ENCODE measurements at places on chromosomes 6 and 20.
A peak's percentile ranks its signal among the peaks of the same experiment; 100 is the strongest.

DNA sequence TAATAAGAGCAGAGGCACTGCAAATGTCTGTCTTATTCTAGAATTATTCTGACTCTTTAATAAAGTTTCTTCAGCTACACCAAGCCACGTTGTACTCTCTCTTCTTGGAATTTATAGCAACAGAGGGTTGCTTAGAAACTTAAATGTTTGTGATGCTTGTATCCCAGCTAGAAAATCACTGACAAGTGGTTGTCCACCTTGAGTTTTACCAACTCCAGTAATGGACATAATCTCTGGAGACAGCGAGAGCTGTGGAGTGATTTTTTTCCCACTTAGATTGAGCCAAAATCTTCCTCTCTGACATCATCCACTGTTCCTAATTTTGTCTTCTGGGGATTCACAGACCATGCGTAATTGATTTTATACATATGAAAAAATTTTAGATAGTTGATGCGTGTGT, 8.0 kb downstream of the ECT2L start:
- DNase-seq = no peak

DNA sequence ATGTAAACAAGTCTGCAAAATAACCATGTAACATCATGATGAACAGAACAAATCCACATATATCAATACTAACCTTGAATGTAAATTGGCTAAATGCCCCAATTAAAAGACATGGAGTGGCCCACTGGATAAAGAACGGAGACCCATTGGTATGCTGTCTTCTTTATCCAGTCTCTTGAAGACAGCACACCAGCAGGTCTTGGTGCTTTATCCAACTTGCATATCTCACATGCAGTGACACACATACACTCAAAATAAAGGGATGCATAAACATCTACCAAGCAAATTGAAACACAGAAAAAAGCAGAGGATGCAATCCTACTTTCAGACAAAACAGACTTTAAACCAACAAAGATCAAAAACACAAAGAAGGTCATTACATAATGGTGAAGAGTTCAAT, 30.3 kb upstream of the EPB41L2 start:
- no peak for DNase-seq

- DNase-seq = no peak
These were observed 58.1 kb downstream of the RNF217 start for GRCh38 chr6:125020385-125020784.

DNA sequence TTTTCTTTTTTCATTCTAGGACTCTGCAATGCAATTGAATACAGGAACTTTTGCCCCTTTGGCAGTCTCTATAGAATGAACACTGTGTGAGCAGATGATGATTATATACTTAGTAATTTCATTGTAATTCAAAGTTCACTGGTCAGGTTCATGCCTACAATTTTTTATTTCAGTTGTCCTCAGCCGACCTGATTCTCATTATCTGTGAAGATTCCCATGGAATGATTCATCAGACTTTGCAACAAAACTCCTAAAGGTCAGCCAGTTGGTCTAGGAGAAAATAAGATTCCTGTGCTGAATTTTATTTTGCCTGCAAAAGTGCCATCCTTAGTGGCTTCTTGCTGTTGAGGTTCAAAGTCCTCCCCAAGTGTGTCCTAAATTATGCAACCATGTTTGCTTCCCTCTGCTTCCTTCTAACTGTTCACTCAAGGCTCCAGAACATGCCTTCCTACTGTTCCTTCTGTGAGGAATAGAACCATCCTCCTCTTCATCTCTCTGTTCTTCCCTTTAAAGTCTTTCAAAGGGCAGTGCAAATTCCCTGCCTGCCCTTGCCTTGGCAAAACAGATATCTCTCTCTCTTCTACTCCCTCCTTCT, 194.2 kb upstream of the CNR1 start:
- no peak for DNase-seq

GRCh38 chr6:49038294-49038822, 424.7 kb downstream of the MMUT start:
- no peak for DNase-seq

DNA sequence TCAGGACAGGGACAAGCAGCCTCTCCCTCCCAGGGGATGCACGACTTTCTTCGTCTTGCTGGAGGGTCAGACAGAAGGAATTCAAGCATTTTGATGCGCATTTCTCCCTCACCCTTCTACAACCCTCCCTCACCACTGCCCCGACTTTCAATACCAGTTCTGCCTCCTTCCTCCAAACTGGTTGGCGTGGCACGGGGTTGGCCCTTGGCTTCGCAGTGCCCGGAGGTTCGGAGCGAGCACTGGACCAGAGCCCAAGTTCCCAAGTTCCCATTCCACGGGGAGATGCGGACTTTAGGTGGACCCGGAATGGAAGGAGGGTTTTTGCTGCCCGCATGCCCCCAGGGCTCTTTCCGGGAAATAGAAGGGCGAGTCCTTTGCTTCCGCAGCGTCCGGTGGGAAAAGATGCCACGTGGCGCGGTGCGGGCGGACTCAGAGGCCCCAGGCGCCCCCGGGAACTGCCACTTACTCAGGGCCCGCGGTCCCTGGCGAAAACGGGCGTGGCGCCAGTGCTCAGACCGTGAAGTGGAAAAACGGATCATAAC, 8.0 kb upstream of the LAMP5 start:
- DNase-seq = no peak

GRCh38 chr6:22147921-22148776, 148.7 kb downstream of the PRL start:
- DNase-seq = peak; percentile 34

DNA sequence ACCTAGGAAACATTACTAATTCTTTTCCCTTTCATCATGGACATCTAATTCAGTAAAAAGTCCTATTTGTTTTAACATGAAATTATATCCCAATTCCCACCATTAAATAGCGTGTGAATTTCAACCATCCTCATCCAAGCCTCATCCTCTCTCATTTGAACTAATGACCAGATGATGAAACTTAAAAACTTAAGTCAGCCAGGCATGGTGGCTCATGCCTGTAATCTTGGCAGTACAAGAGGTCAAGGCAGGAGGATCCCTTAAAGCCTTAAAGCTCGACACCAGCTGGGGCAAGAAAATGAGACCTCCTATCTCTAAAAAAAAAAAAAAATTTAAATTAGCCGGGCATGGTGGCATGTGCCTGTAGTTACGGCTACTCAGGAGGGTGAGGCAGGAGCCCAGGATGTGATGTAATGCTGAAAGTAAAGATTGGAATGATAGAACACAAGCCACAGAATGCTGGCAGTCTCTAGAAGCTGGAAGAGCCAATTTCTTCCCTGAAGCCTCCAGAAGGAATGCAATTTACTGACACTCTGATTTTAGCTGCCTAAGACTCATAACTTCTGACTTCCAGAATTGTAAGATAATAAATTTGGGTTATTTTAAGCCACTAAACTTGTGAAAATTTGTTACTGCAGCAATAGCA, 27.1 kb upstream of the HAO1 start:
- no peak for DNase-seq

DNA sequence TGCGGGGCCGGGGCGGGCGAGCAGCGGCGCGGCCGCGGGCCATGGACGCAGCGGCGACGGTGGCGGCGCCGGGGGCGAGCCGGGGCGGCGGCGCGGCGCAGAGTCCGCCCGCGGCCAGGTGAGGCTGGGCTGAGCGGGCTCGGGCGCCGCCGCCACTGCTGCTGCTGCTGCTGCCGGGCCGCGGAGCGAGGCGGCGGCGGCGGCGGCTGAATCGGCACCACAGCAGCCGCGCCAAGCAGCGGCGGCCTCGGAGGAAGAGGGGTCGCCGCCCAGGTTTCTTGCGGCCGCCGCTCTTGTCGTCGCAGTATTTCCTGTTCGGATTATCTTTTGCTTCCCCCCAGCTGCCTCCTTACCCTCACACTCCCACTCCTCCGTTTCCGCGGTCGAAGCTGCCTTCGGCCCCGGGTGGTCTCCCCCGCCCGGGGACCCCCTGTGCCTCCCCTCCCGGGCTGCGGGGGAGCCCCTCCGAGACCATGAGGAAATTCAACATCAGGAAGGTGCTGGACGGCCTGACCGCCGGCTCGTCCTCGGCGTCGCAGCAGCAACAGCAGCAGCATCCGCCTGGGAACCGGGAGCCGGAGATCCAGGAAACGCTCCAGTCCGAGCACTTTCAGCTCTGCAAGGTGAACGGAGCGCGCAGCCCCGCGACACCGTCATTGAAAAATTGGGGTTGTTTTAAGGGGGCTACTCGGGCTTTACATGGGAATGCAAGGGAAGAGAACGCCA, at the start of gene STXBP5:
STXBP5 (plus strand) TSS at position 358 of the 726 bp plus-strand sequence; CDS start at position 474, 116 bp downstream.
- no peak for DNase-seq

DNA sequence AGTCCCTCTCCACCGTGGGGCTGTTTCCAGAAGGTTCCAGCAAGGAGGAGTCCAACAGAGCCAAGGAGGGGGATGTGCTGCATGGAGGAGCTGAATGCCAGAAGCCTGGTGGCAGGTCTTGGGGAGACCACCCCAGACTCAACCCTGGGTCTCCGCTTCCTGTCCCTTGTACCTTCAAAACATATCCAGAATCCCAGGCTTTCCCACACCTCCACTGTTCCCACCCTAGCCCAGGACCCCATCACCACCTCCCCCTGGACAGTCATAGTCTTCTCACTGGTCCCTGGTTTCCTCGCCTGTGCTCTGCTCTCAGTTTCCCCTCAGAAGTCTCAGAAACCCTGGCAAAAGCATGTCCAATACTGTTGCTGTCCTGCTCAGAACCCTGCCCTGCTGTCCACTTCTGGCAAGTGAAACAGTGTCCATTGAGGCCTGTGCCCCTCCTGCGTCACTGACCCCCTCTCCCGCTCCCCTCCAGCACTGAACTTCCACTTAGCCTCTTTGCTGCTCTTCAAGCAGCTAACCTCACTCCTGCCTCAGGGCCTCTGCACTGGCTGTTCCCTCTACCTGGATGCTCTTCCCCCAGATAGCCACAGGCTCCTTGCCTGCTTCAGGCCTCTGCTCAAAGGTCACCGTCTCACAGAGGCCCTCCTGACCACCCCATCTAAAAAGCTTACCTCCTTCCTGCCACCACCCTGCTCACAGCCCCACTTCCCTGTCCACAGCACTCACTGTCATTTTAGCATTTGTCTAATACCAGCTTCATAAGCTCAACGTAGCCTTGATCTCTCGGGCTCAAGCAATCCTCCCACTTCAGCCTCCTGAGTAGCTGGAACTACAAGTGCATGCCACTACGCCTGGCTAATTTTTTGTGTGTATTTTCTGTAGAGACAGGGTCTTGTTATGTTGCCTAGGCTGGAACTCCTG, 169.2 kb downstream of the GRM4 start:
- no peak for DNase-seq

DNA sequence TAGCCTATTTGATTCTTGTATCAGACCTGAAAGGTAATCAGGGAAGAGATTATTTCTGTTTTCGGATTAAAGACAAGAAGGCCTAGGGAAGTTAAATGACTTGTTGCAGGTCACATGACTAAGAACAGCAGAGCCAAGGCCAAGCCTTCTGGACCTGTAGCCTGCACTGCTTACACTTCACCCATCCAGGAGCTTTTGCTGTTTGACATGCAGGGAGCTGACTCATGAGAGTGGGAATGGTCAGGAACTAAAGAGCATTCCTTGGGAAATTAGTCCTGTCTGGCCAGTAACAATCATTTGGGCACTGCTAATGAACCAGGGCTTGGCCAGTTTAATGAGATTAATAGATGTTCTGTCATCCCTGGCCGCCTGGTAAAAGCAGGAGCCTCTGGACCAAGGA, 46.8 kb downstream of the EIF2S2 start:
- DNase-seq = no peak

DNA sequence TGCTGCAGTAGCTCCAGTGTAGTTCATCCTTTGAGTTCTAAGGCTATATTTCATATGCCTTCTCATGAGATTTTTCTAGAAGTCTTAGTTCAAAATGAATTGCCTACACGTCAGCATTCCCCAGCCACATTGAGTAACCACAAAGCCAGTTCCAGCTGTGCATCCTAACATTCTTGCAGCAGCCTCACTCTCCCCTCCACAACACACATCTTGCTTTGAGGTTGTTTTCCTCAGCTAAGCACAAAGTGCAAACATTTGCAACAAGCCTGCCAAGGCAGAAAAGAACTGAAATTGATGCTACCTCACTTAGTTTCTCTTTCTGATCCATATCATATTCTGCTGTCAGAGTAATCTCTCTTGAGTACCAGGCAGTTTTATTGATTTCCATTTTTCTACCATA, 160.7 kb upstream of the KCNQ5 start:
- DNase-seq = no peak

GRCh38 chr6:167679122-167679736, 147.5 kb upstream of the AFDN start:
- DNase-seq = no peak

DNA sequence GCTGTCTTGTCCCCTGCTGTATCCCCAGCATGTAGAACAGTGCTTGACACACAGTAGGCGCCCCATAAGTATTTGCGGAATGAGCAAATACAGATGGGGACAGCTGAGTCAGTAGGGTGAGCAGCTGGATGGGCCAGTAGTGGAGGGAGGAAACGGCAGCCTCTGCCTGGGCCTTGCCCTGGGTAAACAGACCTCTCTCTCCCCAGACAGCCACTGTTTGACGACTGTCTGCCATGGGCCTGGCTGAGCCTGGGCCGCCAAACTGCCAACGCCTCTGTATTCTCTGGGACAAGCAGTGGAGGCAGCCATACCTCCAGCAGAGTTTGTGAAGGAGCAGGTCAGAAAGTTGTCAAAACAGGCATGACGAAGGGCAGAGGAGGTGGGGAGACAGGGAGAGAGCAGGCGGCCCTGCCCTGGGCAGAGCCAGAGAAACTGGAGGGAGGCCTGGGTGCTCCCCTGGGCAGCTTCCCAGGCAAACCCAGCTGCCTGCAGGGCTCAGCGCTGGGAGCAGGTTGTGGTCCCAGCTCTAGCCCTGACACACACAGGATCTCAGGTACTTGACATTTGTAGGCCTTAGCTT, 15.2 kb downstream of the HNF4A start:
- no peak for DNase-seq

GRCh38 chr6:32415521-32416019, 8.6 kb upstream of the BTNL2 start:
- peak; percentile 25 for DNase-seq

- peak; percentile 67 for DNase-seq
These were observed 4.6 kb downstream of the NPBWR2 start for GRCh38 chr20:64102647-64103354.

- DNase-seq = no peak
These were observed 23.3 kb downstream of the GLO1 start for GRCh38 chr6:38679668-38680067.

DNA sequence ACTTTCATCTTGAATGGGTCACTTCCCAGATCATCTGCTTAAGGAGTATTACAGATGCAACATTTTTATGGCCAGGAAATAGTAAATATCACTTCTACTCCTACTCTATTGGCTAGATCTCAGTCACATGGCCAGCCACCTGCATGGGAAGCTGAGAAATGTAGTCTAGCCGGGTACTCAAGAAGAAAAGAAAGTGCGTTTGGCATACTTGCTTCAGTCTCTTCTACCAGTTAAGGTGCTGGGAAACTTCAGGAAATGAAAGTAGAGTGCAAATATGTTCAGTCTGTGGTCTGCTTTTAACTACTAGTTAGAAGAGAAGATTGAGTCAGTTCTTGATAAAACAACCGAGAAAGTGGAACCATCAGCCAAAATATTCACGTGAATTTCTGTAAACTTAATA, 129.2 kb downstream of the PDSS2 start:
- no peak for DNase-seq

Measured in COR-L47 (cell line).